Stimulated activated CD8-positive, alpha-beta memory T cell treated with anti-CD3 and anti-CD28 coated beads, Interleukin-15, amount 100 ng/mL, for 48 hours (primary cell): ENCODE measurements at places on chromosomes 4 and X.
A peak's percentile ranks its signal among the peaks of the same experiment; 100 is the strongest.

- DNase-seq = no peak
Measured at GRCh38 chr4:105509714-105510113, 35.9 kb upstream of the PPA2 start.

GRCh38 chr4:119039779-119040178, 95.9 kb upstream of the MYOZ2 start:
- no peak for DNase-seq

- no peak for DNase-seq
Measured at GRCh38 chr4:25440478-25441030, 63.5 kb downstream of the ANAPC4 start.

DNA sequence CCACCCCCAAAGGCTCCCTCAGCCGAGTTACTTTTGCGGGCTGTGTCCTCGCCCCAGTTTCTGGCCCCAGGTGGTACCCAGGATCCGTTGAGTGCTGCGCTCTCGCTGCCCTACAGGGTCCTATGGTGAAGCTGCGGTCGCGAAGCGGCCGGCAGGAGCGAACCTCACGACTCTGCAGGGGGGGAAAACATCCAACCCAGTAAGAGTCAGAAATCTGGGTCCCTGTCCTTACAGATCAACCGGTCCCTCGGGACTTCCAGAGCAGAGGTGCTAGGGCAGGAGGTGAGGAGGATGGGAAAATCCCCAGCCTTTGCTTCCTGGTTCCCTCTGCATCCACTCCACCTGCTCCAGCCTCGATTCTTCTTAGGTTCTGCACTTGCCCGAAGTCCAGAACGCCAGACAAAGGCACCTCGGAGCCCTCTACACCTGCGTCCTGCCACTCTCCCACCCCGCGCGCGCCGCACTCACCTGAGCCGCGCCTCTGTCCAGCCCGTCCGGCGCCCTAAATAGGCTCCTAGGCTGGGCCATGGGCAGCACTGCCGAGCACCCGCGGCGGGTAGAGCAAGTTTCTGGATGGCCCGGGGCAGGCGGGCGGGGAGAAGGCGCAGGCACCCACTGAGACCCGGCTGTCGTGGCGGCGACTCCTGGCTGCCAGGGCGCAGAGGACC, at the start of gene HS3ST1:
Gene HS3ST1 (minus strand): TSS at position 664 of the 668 bp plus-strand sequence. CDS start 28,889 bp downstream, outside the sequence.
- no peak for DNase-seq

- no peak for DNase-seq
Measured at GRCh38 chrX:141928432-141928831, 24.7 kb downstream of the MAGEC1 start.

DNA sequence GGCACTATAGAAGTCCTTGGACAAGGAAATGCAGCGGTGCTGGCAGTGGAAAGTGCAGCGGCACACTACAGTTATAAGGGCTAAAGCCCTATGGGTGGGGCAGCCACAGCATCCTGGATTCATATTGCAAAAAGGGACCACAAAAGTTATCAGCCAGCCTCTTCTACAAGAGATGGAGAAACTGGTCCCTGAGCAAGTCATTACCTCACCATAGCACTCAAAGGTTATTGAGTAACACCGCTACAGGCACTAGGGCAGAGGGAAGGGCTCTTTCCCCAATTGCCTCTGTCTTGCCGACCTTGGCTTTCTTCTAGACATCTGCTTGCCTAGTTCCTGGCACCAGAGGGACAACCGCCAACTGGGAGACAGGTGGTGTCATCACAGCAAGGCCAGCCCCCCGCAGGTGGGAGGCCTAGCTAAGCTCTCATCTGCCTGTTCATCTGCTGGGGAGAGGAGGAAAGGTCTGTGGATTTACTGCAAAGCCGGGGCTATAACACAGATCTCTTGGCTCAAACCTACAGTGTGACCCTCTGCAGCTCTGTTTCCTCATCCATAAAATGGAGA, 600.0 kb downstream of the BCOR start:
- no peak for DNase-seq

DNA sequence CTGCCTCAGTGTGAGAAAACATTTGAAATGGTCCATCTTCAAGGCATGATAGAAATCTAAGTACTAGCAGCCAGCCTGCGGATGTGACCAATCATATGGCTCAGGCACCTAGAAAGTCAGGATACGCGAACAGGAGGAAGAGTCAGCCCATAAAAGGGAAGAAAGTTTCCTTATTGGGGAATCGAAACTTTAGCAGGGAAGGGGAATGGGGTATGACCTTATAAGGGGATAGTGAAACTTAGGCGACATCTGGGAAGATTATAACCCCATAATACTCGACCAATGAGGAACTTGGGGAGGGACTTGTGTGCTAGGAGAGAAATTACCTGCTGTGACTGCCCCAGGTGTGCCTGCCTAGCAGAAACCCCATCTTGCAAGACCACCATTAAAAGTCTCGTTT, 26.2 kb upstream of the PYURF start:
- DNase-seq = no peak

- no peak for DNase-seq
Measured at GRCh38 chr4:86924811-86925210, 10.0 kb upstream of the AFF1 start.

- DNase-seq = no peak
Measured at GRCh38 chr4:89284020-89284424, 23.6 kb downstream of the GPRIN3 start.

- no peak for DNase-seq
Measured at GRCh38 chr4:132918096-132918495, 231.0 kb upstream of the PCDH10 start.

DNA sequence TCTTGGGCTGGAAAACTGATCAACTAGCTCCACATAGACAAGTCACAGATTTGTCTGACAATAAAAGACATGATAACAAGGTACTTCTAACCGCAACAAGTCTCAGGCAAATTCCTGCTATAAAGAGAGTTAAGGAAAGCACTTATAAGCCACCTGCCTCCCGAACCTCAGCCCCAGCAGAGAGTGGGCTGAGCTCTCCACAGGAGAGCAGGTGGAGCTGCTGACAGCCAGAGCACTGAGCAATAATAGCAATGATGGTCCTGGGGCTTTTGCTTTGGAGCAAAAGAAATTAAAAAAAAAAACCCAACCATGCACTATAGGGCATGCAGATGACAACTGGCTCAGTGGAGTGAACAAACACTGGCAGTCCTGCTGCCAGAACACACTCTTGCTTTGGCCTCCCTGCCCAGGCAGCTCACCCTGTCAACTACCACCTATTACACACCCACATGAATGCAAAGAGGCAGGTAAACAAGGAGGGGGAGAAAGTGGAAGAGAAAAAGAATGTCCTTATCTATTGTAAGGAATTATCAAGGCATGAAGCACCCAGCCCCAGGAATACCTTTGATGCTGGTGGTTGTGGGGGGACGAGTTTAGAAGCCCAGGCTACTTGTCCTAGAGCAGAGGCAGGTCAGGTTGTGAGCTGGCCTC, 135.8 kb upstream of the DGKK start:
- DNase-seq = no peak

DNA sequence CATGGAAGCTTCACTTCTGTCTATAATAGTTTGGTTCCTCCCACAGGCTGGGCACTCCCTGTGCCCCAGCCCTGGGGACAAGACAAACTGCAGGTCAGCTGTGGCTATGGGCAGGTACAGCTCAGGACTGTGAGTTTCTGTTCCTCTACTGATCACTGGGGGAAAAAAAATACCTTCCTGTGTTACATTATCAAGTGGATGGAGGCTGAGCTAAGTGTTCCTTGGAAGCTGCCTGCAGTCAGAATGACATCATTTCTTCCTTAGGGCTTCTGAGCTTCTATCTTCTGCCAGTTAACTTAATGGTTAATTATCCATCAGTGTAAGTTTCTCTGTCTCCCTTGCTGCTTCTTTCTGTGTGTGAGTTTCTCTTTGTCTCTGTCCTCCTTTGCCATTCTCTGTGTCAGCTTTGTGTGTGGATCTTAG, 4.6 kb downstream of the RAB33A start:
- DNase-seq = no peak

GRCh38 chr4:184061582-184061981, 156.1 kb downstream of the ENPP6 start:
- DNase-seq = no peak

DNA sequence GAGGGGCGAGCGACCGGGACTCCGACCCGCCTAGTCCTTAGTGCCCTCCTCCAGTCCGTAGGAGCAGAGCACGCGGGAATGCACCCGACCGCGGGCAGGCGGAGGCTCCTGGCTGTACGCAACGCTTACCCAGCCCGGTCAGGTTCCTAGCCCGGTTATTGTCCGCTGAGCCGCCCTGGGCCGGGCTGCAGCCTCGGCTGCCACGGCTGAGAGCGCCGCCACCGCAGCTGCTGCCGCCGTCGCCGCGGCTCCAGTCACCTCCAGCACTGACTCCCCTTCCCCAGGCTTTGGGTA, at the start of gene AMER1:
Gene AMER1 (minus strand): TSS at position 268 of the 294 bp plus-strand sequence. CDS start 12,422 bp downstream, outside the sequence.
- DNase-seq = no peak

DNA sequence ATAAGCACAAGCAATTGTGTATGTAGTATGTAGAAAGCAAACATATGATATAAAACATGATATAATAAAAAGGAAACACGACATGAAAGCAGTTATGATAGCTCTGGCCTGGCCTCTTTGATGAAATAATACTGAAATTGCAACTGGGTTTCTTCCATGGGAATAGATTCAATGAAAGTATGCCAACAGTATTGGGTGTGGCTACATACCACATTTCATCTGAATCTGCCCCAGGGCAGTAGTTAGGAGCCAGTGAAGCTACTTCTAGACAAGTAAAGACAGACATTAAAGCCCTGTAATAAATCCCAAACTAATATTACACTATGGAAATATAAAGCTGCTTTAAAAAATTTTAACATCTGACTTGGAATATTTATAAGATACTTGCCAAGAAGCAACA, 207.3 kb downstream of the FBXW7 start:
- no peak for DNase-seq

GRCh38 chr4:57612279-57612678, 502.1 kb upstream of the IGFBP7 start:
- no peak for DNase-seq

- no peak for DNase-seq
Measured at GRCh38 chrX:31350808-31351074, 278.9 kb upstream of the FTHL17 start.

DNA sequence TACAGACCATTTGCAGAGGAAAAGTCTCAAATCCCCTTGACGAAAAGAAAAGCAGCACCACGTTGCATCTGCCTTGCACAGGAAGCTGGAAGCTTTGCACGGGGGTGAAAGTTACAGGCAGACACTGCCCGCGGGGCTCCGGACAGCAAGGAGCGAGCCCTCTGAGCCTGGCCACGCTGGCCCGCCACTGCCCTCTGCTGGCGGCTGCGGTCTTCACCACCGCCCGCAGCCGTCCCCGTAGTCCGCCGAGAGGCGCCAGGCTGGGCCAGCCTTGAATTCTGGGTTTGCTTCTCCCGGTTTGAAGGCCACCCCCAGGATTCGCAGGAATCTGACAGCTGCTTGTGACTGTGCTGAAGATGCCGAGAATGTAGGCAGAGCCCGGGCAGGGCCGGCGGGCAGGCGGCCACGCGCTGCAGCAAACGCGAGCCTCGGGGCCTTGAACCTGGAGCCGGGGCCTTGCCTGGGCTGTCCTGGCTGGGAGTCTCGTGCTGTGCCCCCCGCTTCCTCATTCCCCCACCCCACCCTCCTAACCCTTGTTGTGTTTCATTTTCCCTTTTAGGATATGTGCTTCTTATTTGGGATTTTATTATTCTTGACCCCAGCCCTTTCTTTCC, 49.2 kb downstream of the ENPP6 start:
- peak; percentile 42 for DNase-seq

- no peak for DNase-seq
Measured at GRCh38 chr4:133137571-133137970, 11.5 kb upstream of the PCDH10 start.

DNA sequence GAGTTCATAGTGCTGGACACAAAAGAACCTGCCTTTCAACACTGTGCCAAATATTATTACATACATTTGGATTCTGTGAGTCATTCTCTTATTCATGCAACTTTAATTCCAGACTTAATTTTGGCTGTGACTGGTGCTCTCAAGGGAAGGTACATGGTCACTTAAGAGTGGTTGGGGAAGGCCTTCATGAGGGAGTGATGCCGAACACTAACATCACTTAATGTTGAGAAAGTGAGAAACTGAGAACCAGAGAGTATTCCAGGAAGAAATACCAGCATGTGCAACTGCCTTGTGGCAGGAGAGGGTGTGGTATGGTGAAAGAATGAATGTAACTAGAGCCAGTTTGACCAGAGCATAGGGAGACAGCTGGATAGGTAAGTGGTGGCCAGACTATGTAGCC, 41.5 kb upstream of the FHDC1 start:
- no peak for DNase-seq

- DNase-seq = no peak
Measured at GRCh38 chr4:188127214-188127874, 11.9 kb upstream of the TRIML1 start.

- DNase-seq = no peak
Measured at GRCh38 chr4:122857160-122857559, 30.5 kb downstream of the FGF2 start.

GRCh38 chr4:98502031-98502430, 156.4 kb downstream of the TSPAN5 start:
- DNase-seq = no peak

DNA sequence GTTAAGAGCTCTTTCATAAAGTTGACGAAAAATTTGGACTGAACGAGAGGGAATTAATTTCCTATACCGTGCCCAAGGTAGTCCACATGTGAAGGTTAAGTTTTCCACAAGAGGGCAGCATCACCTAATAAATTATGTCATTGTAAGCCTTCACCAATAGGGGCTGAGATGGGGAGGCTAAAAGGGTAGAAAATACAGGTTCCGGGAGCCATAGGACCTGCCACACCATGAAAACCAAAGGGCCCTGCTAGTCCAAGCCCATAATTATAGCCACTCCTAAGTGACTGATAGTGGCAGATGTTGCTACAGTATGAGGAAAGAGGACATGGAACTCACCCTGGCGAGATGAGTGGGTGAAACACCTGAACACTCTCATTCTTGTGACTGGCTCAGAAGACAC, 122.2 kb downstream of the SHROOM4 start:
- DNase-seq = no peak

- no peak for DNase-seq
Measured at GRCh38 chr4:82797405-82798111, 1.0 kb downstream of the SCD5 start.

- no peak for DNase-seq
Measured at GRCh38 chr4:6689506-6689960, 4.1 kb upstream of the S100P start.

GRCh38 chrX:33171041-33171440, 40.3 kb downstream of the DMD start:
- no peak for DNase-seq

DNA sequence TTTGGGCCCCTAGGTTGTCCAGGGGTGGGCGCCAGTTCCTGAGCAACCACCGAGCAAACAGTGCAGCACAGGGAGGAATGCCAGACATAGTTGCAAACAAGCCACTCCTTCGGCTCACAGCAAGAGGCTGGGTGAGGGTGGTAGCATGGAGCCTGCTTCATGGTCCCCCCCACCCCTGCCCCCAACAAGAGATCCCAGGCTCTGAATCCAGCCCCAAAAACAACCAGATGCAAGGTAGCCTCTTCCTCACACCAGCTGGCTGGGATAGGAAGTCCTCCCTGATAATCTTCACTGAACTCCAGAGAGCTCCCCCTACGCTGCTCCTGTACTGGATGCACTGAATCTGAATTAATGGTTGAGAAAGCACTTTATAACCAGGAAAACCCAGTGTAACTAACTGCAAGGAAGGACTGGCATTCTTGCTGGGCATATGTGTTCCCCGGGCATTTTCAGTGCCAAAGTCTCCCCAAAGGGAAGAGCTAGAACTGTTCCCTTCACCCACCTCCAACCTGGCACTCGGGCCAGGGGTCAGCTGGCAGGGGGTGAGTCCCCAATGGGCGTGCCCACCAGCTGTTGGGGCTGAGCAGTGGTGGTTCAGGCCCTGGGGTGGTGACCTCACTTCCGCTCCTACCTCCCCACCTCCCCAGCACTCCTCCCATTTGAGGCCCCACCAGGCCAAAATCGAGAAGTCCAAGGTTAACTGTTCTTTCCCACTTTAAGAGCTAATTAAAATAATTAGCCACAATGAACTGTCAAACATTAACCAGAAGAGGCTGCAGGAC, 1.5 kb downstream of the ELF4 start:
- no peak for DNase-seq
